Stimulated activated CD4-positive, alpha-beta T cell treated with anti-CD3 and anti-CD28 coated beads, TNF-alpha, amount 100 ng/mL, for 48 hours (primary cell): ENCODE measurements at places on chromosomes 1 and 21.

DNA sequence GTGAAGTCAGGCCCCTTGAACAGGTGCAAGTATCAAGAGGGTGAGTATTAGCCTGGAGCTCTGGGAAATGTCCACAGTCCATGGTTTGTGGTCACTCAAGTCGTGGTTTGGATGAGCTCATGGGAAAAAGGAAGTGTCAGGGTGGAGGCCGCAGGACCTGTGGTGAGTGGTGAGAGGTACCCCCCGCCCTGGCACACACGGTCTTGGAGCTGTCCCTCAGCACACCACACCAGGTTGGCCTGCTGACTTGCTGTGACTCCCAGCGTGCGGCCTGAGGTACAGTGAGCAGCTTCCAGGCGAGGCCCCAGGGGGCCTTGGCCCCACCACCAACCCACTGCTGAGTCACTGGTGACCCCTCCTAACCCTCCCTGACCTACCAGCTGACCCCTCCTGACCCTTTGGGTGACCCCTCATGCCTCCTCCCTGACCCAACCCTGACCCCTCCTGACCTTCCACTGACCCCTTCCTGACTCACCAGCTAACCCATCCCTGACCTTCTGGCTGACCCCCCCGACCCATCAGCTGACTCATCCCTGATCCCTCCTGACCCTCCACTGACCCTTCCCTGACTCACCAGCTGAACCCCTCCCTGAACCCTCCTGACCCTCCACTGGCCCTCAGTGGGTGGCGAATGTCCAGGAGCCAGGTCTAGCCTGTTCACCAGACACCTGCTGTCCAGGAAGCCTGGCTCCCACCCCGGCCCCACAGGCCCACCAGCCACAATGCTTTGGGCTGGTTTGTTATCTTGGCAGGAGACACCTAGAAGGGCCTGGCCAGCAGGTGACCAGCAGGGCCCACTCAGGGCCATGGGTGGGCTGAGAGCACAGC is 34.8 kb upstream of the RNF187 start:
- DNase-seq: no peak

GRCh38 chr21:17536381-17536780 is 23.5 kb downstream of the CXADR start:
- DNase-seq: no peak

DNA sequence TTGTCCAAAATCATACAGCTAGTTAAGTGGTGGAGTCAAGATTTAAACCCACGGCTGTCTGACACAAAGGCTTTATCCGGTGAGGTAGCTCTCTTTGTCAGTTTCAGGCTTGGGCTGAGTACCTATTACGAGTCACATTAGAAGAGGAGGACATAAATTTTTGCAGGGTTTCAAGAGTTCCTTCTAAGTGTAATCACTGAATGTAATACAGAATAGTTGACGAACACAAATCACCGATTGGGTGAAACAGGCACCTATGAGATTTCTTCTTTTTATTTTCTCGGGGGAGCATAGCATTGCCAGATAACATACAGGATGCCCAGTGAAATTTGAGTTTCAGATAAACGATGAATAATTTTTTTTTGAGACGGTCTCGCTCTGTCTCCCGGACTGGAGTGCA is 847 bp downstream of the PSMD4 start:
- no peak for DNase-seq

GRCh38 chr1:67159233-67159632 is 7.0 kb upstream of the IL23R start:
- no peak for DNase-seq

DNA sequence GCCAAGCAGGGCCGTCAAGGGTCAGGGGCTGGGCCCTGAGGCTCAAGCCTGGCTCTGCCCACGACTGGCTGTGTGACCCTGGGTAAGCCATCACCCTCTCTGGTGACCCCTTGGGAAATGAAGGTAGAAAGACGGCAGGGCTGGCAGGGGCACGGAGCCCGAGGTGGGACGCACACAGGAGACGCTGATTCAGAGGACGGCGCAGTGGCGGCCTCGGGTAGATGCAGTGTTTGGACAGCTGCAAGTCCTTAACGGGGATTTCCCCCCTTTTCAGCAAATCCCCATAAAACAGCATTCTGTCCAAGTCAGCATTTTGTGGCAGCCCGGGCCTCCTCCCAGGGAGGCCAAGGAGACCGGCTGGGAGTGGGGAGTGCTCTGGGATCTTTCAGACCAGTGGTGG is 16.7 kb downstream of the COL8A2 start:
- DNase-seq: no peak

DNA sequence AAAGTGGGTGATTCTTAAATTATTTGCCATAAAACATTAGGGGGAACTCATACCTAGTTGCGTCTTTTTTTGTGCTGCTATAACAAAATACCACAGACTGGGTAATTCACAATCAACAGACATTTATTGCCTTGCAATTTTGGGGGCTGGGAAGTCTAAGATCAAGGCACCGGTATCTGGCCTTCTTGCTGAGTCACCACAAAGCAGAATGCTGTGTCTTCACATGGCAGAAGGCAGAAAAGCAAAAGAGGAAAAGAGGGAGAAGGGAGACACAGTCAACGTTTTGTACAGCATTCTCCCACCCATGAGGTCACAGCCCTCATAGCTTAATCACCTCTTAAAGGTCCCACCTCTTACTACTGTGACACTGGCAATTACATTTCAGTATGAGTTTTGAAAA is 291.0 kb downstream of the CHRM3 start:
- no peak for DNase-seq

DNA sequence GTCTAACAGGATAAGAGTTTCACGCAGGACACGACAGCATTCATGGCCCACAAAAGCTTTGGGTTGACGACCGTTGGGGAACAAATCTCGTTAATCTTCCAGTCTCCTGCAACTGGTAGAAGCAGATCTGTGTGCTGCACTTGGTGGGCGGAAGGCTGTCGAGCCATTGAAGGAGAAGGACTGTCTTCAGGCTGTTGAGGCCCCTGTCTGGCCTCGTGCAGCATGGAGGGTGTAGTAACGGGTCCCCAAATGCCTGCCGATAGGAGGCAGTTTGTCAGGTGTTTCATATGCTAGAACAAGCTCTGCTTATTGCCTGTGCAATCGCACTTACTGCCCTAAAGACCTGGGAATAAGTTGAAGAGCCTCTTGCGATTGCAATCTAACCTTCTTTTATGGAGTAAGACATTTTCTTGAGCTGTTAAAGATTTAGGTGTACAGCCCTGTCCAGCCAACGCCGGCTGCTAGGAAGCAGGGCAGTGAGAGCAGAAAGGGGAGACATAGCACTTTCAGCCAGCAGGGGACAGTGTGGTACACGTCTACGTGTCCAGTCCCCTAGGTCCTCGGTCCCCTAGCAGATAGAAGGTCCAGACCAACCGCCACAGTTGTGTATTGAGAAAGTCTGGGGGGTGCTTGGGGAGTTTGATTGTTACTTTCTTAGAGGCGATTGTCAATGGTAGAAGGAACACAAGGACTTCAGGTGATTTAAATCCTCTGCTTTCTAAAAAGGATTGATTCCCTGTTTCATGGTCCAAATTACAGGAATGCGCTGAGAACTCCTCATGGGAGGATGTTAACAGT is 102.3 kb upstream of the TMPRSS2 start:
- DNase-seq: peak; percentile 15

GRCh38 chr1:243269461-243269801 is 13.6 kb downstream of the SDCCAG8 start:
- no peak for DNase-seq

DNA sequence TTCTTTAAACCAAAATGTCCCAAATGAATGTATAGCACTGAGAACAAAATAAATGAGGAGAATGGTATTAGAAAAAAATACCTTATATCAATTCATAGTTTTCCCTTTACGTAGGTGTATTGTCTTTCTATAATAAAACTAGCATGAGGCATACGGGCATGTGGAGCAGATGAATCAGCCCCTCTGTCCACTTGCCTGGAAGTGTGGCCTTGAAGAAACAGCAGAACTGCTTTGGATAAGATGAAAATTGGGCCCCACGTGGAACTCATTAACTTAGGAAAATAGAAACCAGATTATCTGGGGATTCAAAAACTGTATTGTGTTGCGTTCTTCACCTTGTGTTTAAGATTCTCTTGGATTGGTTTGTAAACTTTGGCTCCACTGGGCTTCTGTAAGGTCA is 356.8 kb upstream of the B3GALT2 start:
- no peak for DNase-seq

DNA sequence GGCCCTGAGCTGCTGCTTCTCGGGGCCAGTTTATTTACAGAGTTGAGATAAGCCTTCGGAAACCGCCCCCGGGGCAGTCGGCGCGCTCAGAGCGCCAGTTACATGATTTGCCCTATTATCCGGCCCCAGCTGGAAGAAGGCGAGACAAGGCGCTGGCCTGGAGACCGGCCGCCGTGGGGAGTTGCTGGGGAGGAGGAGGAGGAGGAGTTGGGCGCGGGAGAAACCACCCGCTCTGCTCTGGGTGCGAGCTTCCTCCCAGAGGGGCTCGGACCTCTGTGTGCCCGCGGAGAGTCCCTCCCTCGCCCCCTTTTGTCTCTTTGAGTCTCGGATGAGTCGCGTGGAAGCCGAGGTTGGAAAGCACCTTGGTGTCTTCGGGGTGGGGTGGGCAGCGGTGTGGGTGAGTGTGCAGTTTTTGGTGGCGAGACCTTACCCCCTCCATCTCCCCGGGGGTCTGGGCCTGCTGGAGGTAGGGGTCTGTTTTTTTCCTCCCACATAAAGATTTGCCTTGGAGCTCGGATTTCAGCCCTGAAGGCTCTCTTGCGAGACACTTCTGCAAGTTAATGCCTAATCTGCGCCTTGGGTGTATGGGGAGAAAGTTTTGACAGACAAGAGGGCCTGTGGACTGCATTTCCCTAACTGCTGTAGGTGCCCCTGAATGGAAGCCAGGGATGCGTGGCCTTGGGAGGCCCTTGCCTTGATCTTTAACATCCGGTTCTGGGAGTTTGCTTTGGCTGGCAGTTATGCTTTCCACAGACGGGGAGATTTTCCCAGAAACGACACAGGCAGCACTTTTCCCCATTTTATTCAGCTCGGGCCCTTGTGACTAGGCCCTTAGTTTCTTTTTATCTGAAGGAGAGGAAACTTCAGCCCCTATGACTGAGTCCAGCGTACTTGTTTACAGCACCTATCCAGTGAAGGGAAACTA is 80.0 kb downstream of the NDUFS5 start:
- no peak for DNase-seq

DNA sequence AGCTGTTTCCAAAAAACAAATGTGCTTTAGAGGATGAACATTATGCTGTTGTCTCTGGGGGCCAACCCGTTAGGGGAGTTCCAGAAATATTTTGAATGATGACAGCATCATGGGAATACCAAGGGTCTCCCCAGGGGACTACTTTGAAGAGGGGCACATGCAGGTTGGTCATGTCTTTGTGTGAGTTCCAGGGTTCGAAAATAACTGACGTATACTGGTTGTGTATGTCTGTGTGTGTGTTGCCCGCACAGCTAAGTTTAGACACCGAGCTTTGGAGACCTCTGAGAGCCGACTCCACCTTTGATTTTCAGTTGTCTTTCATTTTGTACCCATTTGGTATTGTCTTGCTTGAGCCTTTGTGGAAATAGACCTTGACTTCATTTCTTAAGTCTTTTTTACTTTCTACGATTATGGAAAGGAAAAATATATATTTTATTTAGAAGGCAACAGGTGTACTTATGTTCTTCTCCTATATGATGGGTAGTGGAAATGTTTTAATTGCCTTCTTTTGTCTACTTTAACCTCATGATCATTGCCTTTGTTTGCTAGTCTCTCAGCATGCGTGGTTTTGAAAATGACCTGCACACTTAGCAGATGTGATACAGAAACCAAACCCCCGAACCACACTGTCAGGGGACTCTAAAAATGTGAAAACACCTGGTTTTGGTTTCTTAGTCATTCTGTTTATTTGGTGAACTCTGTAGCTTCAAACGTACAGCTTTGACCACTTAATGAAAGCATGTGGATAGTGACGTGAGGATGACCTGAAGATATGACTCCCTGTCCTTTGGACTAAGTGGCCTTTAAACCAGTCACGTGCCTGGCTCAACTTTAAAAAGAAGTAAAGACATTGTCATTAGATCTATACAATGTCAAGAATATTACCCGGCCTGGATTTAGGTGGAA is 56.5 kb downstream of the GALNT2 start:
- DNase-seq: no peak

GRCh38 chr1:243712941-243713340 is 137.1 kb downstream of the AKT3 start:
- DNase-seq: no peak

DNA sequence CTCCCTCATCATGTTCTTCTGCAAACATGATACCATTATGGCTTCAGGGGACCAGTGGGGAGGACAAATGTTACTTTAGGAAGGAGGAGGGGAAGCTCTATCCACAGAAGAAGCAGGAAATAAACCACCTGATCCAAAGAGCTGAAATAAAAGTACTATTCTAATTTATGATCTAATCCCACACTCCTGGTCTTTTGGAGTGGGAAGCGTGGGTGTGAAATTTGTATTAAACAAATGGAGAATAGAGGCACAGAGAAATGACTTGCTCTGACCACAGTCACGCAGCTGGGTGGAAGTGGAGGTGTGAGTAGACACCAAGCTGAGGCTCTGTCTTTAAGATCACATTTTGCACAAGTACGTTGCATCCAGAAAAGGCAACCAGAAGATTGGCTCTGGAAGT is 14.5 kb upstream of the STUM start:
- DNase-seq: no peak

DNA sequence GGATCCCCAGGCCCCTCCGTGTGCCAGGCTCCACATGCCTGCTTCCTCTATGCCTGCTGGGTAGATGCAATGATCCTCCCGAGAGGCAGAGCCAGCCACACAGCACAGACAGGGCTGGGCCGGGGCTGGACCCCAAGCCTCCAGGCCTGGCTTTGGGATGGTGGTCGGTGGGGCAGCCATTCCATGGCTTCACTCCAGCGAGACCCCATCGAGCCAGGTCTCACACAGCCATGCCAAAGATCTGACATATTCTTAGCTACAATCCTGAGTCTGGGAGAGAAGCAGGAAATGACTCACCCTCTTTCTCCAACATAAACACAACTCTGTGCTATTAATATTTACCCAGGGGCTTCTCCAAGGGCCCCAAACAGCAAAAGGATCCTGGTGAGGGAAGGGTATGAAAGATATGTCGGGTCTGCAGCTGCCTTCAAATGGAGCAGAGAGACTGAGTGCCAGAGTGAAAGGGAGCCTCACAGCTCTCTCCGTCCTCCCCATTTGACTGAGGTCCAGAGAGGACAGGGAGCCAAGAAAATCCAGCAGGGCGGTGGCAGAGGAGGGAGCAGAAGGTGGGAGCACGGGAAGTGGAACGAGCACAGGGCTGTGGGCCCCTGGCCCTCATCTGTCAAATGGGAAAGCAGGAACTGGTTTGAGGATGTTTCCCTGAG is 639.5 kb downstream of the MATN1 start:
- no peak for DNase-seq
